Ovary (tissue), 10 donors: ENCODE measurements at places on chromosomes 7 and 10.
A peak's percentile ranks its signal among the peaks of the same experiment; 100 is the strongest.

DNA sequence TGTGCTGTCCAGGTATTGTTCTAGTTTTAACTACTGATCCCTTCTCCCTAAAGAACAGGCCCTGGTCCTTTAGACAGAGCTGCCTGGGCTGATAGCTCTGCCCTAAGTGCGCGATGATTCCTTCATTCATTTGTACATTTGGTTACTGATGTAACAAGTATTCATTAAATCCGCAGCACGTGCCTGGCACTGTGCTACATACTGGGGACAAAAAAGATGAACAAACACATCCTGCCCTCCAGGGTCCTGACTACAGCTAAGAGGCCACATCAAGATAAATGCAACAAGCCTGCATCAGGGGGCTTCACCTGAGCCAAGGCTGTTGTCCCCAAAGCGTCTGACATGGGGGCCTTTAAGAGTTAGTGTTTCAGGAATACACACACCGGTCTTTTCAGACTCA, 99.0 kb upstream of the PODXL start:
- no peak for DNase-seq
- no peaks in the 10 kb centered on the region for H3K27me3 ChIP-seq
- no peak overlapping the region for H3K4me3 ChIP-seq
- H3K27ac ChIP-seq: no peak overlapping the region
- H3K36me3 ChIP-seq: no peaks in the 10 kb centered on the region

DNA sequence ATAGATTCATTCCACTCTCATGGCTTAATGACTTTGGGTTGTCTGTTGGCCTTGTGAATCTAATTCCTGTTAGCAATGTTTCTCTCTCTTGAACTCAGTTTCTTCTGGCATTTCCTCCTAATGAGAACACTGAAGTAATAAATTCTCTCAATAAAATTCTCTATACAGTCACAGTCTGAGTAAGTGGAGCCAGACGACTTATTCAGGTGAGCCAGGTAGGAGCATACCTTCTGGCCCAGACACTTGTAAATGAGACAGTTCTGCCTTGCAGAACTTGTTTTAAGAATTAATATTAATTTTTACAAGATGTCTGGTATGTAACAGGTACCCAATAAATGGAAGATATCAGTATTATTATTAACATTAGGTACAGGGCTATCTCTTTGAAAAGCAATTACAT, 28.6 kb upstream of the AGR2 start:
- H3K4me3 ChIP-seq: no peak overlapping the region
- no peaks in the 10 kb centered on the region for H3K4me1 ChIP-seq
- no peaks in the 10 kb centered on the region for H3K36me3 ChIP-seq
- H3K27ac ChIP-seq: no peak overlapping the region
- DNase-seq: no peak

- peaks cover 2% of the 10 kb centered on the region for H3K4me1 ChIP-seq
- H3K4me3 ChIP-seq: no peak overlapping the region
- H3K27me3 ChIP-seq: no peaks in the 10 kb centered on the region
- no peak for DNase-seq
Measured at GRCh38 chr7:102000123-102000522, 182.7 kb downstream of the CUX1 start.

GRCh38 chr7:25850735-25851134, 301.3 kb upstream of the NFE2L3 start:
- H3K36me3 ChIP-seq: no peaks in the 10 kb centered on the region
- H3K4me3 ChIP-seq: no peak overlapping the region
- no peak for DNase-seq
- H3K4me1 ChIP-seq: peaks cover 24% of the 10 kb centered on the region
- peak overlapping the region; percentile 82 for H3K27ac ChIP-seq
- no peaks in the 10 kb centered on the region for H3K27me3 ChIP-seq

GRCh38 chr7:70570961-70571360, 561.0 kb upstream of the GALNT17 start:
- H3K4me3 ChIP-seq: no peak overlapping the region
- no peak for DNase-seq
- no peaks in the 10 kb centered on the region for H3K27me3 ChIP-seq
- no peak overlapping the region for H3K27ac ChIP-seq
- no peaks in the 10 kb centered on the region for H3K36me3 ChIP-seq

DNA sequence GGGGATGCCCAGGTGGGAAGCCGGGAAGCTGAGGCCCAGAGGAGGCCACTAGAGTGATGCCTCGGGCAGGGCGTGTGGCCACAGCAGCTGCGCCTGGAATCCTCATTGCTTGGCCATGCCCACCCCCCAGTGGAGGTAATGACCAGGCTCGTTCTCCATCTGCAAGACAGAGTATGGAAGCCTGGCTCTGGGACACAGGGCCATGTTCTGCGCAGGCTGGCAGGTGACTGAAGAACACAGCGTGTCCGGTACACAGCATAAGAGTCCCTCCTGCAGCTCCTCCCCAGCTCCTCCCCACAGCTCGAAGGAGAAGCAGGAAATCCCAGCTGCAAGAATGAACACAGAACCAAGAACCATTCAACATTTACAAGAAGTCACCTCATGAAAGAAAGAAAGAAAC, 64.8 kb downstream of the SMURF1 start:
- H3K4me1 ChIP-seq: peaks cover 7% of the 10 kb centered on the region
- H3K4me3 ChIP-seq: no peak overlapping the region
- H3K27me3 ChIP-seq: no peaks in the 10 kb centered on the region

DNA sequence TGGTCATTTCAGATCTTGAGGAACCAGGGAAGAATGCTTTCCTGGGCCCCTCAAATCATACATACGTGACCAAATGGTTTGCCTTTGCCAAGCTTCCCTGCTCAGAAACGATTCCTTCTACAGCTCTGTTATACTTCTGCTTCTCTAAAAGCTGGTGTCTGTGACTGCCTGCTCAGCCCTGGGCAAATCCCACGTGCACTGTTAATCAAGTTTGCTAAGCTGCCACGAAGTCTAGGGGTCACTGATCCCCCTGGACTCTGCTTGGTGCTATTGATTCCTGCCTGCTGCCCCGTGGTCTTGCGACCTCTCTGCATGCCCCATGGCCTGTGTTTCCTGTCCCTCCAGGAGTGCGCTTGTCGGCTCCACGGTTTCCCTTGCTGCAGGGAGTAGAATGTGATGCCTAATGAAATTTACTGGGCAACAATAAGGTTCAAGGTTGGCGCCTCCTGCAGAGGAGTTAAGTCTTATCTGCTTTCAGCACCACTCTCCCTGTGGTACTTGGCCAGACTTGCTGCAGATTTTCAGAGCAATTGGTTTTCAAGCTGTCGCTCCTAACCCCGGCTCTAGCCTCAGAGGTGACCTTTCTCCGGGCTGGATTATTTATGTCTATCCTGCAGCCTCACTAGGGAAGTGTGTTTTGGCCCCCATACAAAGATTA, 201.6 kb upstream of the FZD8 start:
- H3K27me3 ChIP-seq: no peaks in the 10 kb centered on the region
- H3K27ac ChIP-seq: no peak overlapping the region
- H3K36me3 ChIP-seq: no peaks in the 10 kb centered on the region

- H3K4me1 ChIP-seq: no peaks in the 10 kb centered on the region
- no peak for DNase-seq
- H3K4me3 ChIP-seq: no peak overlapping the region
- H3K27me3 ChIP-seq: no peaks in the 10 kb centered on the region
- H3K27ac ChIP-seq: no peak overlapping the region
Measured at GRCh38 chr7:156065400-156065799, 253.1 kb upstream of the SHH start.

- H3K27ac ChIP-seq: no peak overlapping the region
- no peak for DNase-seq
- H3K4me3 ChIP-seq: no peak overlapping the region
- H3K36me3 ChIP-seq: no peaks in the 10 kb centered on the region
Measured at GRCh38 chr7:155974186-155974897, 162.1 kb upstream of the SHH start.

DNA sequence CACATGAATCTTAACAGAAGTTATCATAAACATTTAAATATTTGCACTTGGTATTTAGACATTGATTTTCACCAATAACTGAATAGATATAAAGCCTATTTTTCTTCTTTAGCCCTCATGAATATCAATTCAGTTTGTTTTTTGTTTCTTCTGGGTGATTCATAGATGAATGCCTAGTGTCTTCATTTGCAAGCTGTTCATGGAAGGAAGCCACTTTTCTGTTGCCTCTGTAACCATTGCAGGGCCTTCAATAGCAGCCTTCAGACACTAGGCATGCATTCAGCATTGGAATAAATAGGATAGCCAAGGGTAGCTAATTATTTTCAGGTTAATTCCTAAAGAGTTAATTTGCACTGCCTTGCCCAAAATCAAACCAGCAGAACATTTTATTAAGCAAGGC, 375.3 kb downstream of the DPP6 start:
- H3K4me1 ChIP-seq: no peaks in the 10 kb centered on the region
- DNase-seq: no peak
- no peaks in the 10 kb centered on the region for H3K27me3 ChIP-seq
- no peak overlapping the region for H3K27ac ChIP-seq
- H3K4me3 ChIP-seq: no peak overlapping the region

DNA sequence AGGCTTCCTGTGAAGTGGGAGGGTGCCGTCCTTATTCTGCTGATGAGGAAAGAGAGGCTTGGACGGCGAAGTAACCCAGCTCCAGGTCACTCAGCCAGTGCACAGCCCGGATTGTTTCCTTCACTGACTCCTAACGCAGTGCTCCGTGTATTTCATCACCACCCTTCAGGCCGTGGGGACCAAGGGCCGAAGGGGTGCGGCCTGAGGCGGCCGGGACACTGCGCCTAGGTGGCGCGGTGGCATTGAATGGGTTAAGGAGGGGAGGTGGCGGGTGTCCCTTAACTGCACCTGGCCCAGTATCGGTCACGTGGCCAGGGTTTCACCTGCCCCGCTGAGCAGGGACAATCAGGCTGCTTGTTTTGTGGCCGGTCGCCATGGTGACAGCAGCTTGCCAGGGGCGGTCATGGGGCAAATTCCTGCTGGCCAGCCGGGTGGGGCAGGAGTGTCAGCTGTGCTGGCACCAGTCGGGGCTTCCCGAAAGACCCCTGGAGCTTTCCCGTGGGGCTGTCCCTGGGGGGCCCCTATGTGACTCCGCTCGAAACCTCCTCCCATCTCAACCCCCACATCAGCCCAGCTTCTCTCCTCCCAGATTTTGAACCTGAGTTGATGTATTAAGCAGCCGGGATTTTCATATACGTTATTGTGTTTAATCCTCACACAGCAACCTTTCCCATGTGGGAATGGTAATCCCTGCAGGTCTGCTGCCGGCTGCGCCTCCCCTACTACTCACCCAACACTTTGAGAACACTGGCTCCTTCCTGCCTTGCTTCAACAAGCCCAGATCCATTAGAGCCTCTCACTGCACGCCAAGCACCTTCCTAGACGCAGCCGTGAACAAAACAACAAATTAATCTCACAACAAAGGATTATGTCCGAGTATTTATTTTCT, 4.4 kb upstream of the ABHD11 start:
- H3K27me3 ChIP-seq: no peaks in the 10 kb centered on the region
- H3K4me3 ChIP-seq: no peak overlapping the region
- peaks cover under 1% of the 10 kb centered on the region for H3K4me1 ChIP-seq

DNA sequence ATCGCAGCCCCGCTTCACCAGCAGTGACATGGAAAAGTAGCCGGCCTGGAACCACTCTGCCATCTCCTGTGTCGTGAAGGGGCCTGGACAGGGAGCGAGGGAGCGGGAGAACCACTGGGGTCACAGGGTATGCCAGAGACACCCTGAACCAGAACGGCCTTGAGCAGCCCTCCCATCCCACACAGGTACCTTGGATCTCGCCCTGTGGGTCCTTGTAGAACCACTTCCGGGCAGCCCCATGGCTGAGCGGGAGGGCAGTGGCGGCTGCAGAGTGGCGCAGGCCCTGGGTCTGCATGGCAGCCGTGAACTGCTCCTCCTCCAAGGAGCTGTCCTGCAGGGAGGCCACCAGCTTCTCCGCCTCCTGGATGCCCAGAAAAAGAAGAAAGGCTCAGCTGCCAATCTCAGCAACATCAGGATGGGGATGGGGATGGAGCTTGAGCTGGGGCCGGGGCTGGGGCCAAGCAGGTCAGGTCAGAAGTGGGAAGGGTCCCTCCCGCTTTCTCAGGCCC, 9.5 kb downstream of the GIGYF1 start:
- peaks cover 3% of the 10 kb centered on the region for H3K4me1 ChIP-seq
- no peak overlapping the region for H3K4me3 ChIP-seq
- H3K36me3 ChIP-seq: no peaks in the 10 kb centered on the region
- H3K27ac ChIP-seq: no peak overlapping the region
- H3K27me3 ChIP-seq: no peaks in the 10 kb centered on the region
- DNase-seq: no peak

DNA sequence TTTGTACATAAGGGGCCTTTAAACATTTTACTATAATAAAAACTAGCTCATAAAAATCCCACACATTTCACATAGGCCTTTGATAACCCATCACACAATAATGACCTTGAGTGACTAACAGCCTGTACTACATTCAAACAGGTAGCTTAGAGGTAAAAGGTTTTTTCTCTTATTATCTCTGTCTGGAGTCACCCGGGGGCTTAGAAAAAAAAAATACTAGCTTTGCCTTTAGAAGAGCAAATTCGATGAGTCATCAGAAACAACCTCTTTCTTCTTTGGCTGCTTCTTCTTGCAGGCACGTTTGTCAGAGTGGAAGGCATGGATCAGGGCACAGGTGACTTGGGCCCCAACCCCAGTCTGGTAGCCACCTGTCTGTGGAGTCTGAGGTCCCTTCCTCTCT, 43.4 kb upstream of the ADO start:
- H3K36me3 ChIP-seq: no peaks in the 10 kb centered on the region
- no peak for DNase-seq
- H3K27me3 ChIP-seq: no peaks in the 10 kb centered on the region
- no peak overlapping the region for H3K4me3 ChIP-seq
- H3K27ac ChIP-seq: no peak overlapping the region
- peaks cover 2% of the 10 kb centered on the region for H3K4me1 ChIP-seq

DNA sequence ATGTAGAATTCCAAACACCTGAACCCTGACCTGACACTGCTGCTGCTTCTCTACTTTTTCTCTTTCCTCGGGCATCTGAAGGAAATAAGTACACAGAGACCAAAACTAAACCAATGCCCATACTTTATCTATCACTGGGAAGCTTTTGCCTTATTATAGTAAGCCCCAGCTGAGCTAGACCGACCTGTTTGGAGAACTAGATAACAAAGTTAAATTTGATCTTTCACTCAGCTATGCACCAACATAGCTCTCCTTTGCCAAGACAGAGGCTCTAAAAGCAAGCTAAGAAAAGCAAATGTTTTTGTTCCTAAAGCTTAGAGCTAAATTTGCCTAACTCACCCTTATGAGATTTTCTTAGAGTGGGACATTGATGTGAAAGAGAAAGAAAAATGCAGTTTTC, 39.1 kb downstream of the NHLRC2 start:
- H3K4me3 ChIP-seq: no peak overlapping the region
- no peak overlapping the region for H3K27ac ChIP-seq
- peaks cover 4% of the 10 kb centered on the region for H3K27me3 ChIP-seq
- no peaks in the 10 kb centered on the region for H3K36me3 ChIP-seq
- H3K4me1 ChIP-seq: peaks cover 5% of the 10 kb centered on the region

GRCh38 chr10:72048450-72049124, 39.8 kb downstream of the SPOCK2 start:
- H3K27me3 ChIP-seq: no peaks in the 10 kb centered on the region
- H3K36me3 ChIP-seq: no peaks in the 10 kb centered on the region
- no peak overlapping the region for H3K27ac ChIP-seq
- H3K4me1 ChIP-seq: peaks cover 5% of the 10 kb centered on the region
- DNase-seq: peak; percentile 94
- no peak overlapping the region for H3K4me3 ChIP-seq

GRCh38 chr7:66974986-66975590, 20.3 kb downstream of the SBDS start:
- H3K4me1 ChIP-seq: no peaks in the 10 kb centered on the region
- DNase-seq: no peak
- H3K27ac ChIP-seq: no peak overlapping the region
- no peaks in the 10 kb centered on the region for H3K27me3 ChIP-seq
